Endothelial cell of umbilical vein (primary cell): ENCODE measurements at places on chromosomes 11 and 22.

GRCh38 chr11:75302371-75302770 lies 49.1 kb downstream of the ARRB1 start:
- DNase-seq = peak; percentile 34

- DNase-seq = no peak
Measured at GRCh38 chr11:33044285-33044756, 4.9 kb downstream of the TCP11L1 start.

- DNase-seq = no peak
Measured at GRCh38 chr11:112589155-112589554, 328.5 kb upstream of the PLET1 start.

DNA sequence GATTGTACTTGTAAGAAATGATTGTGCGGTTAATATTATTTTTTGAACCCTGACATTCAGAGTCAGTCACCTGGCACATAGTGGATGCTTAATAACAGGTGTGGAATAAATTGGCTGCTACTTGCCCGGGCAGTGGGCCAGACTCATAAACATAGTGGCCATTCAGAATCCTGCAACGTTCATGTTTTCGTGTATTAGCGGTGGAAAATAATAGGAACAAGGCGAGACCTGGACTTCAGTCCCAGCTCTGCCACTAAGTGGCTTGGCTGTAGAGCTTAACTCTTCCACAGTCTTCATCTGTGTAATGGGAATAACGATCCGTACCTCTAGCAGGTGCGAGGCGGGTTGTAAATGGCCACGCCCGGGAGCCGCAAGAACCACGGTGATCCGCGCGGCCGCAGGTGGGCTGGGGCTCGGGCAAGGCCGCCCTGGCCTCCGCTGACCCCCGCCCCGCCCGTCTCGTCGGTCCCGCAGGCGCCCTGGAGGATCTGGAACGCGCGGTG lies 761 bp upstream of the TMEM25 start:
- peak; percentile 53 for DNase-seq

DNA sequence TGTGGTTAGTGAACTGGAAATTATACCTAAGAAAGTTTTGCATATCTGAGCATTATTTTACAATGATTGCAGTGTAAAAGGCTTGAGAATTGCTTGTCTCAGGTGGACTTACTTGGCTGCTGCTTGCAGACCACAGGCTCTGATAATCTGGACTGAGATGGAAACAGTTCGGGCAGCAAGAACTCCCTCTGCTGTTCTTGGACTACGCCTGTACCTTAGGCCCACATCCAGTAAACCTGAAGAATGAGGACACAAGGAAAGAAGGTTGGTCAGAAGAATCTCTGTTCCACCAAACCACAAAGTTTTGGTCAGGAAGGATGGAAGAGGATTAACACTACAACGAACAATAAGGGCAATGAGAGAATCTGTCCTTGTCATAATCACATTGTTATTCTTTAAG lies 80.1 kb downstream of the C2CD3 start:
- no peak for DNase-seq

- DNase-seq = no peak
Measured at GRCh38 chr11:122706291-122707088, 51.0 kb downstream of the UBASH3B start.

DNA sequence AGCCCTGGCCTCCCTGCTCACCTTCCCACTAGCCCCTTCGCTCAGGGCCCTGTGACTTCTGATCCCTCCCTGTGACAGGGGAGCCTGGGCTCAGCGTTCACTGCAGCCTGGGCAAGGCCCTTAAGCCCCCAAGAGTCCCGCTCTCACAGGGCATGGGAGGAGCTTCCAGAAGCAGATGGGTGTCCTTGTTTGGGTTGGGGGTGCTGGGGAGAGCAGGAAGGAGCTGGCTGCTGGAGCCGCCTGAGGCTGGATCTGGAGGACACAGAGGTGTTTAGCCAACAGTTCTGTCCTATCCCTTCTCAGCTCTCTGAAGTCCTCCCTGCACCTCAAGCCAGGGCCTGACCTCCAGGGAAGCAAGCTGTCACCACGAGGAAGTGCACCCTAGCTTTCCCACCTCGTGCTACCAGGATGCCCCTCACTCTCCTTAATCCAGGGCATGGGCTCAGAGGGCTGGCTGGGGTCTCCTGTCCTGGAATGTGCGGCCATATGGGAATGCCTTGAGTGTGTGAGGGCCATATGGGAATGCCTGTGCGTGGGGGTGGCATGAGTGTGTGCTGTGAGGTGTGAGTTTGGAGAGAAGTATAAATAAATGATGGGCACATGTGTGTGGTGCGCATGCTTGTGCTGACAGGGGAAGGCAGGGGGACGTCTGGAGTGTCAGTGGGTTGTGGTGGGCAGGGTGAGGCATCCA lies 25.0 kb upstream of the TUB start:
- no peak for DNase-seq
